ENCODE measurements at places on chromosomes 2 and 18.

- no peak for DNase-seq
Measured at GRCh38 chr18:23316988-23317387, 136.1 kb upstream of the RIOK3 start.

DNA sequence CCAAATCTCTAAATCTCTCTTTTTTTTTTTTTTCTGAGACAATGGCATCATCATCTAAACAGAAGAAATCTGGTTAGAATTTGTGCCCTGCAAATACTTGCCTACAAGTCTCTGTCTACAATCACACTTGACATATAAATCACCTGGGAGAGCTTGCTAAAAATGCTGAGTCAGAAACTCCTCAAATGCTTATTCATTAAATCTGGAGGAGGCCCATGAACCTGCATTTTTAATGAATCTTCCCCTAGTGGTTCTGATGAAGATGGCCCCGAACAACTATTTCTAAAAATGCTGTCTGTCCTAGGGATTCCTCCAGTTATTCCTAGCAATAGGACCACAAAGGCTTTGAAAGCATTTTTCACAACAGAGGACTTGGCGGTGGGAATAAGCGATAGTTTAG lies 1.6 kb upstream of the CSRNP3 start:
- no peak for DNase-seq

DNA sequence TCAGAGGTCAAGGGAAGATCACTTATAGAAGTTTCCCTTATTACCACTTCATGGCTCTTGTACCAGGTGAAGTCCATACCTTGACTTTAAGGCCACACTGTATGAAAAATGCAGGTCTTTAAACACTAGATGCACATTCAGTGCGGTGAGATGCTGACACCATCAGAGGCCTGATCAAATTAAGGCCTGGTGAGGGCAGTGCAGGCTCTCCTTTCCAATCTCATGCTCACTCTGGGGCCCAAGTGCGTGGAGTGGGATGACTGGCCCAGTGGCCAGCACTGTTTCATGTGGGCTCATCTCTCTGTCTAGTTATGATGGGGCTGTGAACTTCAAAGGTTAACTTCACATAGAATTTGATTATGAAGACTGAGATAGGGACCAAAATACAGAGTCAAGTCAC lies 281.1 kb downstream of the SLC4A3 start:
- DNase-seq, result no peak

DNA sequence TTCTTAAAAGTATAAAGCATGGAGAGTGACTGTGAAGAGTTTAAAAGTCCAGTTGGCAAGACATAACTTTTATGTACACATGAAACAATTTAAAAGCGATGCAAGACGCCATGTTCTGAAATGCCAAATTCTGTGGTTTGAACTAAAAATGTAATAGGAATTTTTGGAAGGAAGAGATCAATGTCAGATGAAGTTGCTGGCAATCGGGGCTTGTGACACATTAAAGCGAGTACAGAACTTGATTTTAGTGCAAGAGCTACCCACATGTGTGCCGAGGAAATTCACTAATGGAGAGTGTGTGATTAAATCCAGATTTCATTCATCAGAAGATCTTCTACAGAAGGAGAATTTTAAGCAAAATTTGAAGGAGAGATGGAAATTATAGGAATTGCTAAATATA lies 220.2 kb upstream of the CCDC68 start:
- DNase-seq, result no peak

GRCh38 chr18:53948991-53949390 lies 275.5 kb downstream of the MBD2 start:
- no peak for DNase-seq

GRCh38 chr2:85213901-85214512 lies 80.8 kb downstream of the TCF7L1 start:
- DNase-seq, result no peak

DNA sequence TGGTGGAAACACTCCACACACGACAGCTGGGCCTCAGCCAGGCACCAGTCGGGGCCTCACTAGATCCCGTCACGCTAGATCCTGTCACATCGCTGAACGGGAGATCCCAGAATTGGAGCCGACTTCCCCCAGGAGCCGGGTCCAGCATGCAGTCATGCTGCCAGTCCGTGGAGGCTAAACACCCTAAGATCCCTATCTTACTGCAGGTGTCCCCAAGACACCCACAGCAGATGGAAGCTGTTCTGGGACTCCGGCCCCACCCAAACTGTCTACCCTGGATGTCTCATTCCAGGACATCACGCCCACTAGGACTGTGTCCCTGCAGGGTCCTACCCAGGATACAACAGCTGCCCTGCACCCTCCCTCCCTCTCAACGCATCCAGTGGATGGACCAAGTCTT lies 23.4 kb downstream of the ZNF516 start:
- no peak for DNase-seq

- peak; percentile 95 for DNase-seq
Measured at GRCh38 chr2:198106621-198107385, 302.4 kb downstream of the PLCL1 start.

- no peak for DNase-seq
Measured at GRCh38 chr2:237429753-237430152, 15.8 kb upstream of the COL6A3 start.

GRCh38 chr2:63436488-63436887 lies 151.8 kb downstream of the WDPCP start:
- no peak for DNase-seq

GRCh38 chr2:122079844-122080243 lies 324.4 kb downstream of the TSN start:
- DNase-seq, result no peak

GRCh38 chr2:201059961-201060755 lies 11.3 kb downstream of the HYCC2 start:
- peak; percentile 30 for DNase-seq

DNA sequence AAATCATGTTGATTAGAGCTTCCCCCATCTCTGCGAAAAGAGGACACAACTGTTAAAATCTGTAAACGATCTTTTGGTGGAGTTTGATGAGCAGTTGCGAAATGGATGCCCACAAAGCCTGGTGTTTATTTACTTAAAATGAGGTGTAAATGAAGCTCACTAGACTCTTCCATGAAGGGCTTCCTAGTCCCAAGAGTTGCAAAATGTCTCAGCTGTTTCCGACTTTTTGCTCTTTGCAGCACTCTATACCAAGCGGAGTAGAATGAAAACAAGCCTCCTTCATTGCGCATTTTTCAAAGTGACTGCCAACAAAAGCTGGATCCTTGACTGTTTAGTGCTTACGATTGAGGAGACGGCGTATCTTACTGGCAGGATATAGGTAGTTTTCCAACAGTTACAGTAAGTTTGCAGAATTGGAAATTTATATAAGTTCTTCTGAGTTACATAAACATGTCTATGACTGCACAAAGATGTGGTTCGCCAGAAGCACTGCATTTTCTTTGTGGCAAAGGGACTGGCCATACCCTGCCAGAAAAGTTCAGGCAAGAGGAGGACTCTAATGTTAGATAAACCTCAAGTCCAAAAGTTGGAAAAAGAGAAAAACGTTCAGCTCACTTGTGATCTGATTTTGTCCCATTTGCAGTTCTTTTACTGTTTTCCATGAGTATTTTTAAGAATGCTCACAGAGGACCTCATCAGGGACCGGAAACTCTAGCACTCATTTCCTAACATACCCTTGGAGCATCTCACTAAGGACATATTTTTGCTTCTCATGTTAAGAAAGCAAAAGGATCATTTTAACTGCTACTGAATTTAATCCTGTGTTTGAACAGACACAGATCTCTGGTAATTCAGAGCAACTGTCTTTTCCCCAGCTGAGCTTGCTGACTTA lies 42.7 kb downstream of the COLEC12 start:
- DNase-seq, result no peak

DNA sequence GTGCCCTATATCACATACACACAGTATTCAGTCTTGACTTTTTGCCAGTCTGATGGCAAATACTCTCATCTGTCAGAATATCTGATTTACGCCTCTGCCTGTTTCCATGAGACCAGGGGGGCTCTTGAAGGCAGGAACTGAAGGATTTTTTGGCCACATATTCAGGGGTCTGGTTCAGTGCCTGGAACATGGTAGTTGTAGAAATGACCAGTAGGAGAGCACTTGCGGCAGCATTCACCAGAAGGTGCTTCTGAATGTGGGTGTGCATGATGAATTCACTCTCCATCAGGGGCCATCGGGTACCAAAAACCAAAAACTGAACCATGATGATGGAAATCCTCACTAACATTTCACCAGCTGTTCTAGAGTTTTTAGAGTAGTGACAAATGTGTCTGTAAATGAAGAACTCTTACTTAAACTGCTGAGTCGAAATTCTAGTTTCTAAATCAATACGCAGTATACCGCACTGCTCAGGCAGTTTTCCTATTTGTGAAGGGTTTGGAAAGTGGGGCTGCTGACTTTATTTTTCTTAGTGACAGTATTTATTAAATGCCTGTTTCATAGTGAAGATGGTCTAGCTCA lies 54.6 kb downstream of the MERTK start:
- DNase-seq, result no peak

DNA sequence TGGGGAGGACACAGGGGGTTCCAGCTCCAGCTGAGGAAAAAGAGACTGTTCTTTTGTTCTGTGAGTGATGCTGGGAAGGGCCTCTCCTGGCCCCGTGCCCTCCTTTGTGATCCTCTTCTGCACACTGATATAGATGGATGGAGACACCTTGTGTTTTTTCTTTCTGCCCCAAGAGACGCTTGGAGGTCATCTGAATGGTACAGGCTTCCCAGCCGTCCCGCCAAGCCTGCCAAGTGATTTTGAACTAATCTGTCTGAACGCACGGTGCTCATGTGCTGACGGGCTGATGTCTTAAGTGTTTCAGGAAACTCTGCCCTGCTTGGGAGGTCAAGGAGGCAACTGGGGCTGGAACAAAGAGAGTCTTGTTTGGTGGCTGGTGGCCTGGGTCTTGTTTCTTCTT lies 57.5 kb downstream of the KIF5C start:
- DNase-seq, result no peak

DNA sequence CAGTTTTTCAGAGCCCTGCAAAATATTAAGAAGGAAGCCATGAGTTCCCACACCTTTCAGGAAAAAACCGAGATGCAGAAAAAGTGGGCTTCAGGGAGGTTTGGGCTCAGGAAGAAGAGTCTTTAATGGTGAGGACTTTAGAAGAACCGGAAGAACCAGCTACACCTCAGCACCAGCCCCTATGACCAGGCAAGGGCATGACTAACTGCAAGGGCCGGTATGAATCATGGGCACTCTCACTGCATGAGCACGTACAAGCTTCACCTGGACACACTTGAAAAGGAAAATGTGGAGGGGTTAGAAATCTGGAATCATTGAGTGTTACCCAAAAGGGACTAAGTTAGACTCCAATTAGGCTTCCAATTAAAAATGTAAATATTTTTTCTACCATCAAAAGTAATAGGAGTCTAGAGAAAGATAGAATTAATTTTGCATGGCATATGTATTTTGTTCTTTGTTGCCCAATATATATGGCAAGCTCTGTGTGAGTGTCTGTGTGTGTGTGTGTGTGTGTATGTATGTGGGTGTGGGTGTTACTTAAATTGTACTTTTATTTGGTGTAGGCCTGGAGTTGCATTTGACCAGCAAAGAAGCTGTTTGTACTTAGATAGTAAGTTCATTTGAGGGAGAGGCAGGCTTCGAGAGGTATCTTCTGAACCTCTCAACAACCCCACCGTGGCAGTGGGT lies 66.5 kb upstream of the THUMPD2 start:
- no peak for DNase-seq

DNA sequence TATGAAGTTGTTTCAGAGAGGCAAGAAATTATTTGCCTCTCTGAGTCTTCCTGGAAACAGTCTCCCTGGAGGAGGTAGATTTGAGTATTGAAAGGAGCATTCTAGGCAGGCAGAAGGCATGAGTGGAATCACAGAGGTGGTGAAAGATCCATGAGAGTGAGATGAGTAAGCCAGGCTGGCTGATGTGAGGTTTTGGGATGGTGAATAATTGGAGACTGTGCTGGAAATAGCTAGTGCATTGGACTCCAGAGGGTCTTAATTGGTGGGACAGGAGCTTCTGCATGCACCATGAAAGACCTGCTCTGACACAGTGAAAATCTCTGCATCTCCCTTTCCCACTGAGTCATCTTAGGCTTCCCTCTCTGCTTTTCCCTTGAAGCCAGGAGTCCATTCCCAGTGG lies 46.3 kb downstream of the CDC42EP3 start:
- peak; percentile 47 for DNase-seq

DNA sequence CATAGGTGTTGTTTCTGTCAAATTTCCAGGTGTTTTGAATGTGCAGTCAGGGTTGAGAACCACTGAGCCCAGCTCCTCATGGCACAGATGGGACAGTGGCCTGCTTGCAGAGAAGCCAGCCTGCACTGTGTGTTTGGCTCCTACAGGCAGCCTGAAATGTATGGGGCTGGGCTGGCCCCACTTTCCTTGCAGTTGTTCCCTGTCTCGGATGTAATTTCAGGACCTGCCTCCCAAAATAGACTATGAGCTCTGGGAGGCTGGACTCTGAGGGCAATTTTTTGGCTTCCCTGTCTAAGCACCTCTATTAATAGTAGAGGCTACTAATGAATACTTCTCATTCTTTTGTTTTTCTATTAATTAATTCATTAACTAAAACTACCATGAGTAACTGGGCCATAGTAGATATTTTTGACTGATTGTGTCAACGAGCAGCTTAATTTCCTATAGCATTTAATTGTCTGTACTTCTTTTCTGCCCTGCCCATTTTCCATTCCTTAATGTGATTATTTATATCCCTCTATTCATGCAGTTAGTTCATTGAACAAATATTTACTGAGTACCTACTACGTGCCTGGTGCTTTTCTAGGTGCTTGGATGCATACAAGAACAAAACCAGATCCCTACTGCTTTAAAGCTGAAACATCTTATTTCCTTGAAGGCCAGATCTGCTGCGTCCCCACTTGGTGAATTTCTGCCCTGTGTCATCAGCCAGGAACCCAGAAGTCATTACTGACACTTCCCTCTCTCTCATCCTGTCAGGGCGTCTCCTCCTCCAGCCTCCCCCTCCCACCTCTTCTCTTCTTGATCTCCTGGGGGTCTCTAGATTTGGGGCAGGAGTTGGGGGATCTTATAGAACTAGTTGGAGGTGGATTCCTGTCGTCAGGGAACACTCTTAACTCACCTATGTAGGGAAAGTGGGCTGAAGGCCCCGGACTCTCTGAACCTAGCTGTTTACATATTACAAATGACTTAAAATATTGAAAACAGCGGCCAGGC lies 16.3 kb downstream of the DYSF start:
- no peak for DNase-seq

DNA sequence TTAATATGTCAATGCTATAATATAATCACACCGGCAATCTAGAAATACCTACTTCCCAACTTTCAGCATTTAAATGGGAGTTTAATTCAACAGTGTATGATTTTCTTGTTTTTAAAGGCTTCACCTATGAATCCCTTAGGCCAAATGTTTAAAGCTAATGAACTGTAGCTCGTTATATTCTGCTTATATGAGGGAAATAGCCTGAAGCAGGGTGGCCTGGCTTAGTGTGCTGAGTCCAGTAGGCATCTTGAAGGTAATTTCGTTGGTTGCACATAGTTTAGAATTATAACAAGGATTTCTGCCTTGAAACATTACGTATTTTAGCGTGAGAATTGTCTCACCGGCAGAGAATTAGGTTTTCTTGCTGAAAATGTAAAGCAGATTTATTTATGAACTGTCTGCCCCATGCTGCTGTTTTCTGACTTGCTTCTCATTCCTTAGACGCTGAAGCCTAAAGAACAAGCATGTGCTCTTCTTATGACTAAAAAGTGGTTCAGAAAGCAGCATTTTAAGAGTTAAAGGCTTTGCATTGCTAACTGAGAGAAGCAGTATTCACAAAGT lies 433.7 kb upstream of the RAB12 start:
- DNase-seq, result no peak

Measured in inflammatory macrophage treated with lipopolysaccharide for 4 hours (primary cell).